ENCODE measurements at places on chromosomes 16 and 17.

DNA sequence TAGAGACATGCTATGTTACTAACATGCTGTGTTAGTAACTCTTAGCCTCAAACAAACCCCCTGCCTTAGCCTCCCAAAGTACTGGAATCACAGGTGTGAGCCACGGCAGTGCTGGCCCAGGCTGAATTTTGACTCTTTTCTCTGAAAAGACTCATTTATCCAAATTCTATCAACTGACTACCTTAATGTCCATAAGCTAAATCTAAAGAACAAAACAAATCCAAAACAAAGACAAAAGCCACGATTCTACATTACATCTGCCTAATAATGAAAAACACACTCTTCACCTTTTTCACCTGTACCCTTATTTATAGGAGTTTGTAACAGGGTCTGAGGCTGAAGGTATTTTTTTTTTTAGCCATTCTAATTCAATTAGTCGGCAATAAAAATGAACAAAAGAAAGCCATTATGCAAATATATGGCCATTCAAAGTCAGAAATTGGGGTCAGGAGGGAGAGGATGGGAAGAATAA, 432.5 kb downstream of the RBFOX1 start:
- no peak for DNase-seq

GRCh38 chr17:48592577-48592976, 1.0 kb downstream of the HOXB5 start:
- no peak for DNase-seq

- DNase-seq, result no peak
Measured at GRCh38 chr16:69166221-69166833, 20.6 kb upstream of the SNTB2 start.

DNA sequence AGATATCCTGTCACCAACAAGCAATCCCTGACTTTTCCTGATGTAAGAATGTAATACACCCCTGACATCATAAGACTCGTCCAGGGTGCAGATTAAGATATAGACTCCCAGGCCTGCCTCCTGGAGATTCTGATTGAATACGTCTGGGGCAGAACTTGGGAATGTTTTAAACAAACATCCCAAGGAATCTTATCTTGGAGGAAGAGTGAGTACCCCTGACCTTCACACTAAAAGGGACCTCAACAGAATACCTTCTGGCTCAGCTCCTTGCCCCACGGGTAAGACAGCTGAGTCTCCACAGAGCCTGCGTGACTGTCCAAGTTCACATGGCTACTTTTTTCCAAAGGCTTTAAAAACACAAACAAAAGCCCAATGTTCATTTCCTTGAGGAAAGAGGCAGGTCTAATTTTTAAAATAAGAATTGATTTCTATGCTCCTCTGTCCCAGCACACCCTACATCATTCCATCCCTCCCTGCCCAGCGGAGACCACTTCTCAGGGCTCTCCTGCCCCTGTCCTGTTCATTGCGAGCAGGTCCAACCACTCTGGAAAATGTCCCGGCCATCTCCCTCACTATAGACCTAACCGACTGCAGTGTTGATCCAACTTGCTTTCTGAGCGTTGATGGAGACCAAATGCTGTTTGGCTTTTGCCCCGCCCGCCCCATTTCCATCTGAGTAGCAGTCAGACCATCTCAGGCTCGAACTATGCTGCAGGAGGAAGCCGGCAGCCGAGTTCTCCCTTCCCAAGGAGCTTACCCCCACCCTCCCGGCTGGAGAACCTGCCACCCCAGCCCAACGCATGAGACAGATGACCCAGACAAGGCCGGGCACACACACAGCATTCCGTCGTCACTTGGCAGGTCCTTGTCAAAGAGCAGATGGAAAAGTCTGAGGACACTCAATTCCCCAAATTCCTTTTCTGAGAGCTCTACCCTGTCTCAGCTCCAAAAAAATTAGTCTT, 44.1 kb upstream of the MYH10 start:
- DNase-seq, result no peak

- DNase-seq, result no peak
Measured at GRCh38 chr16:79009896-79010295, 590.6 kb downstream of the MAF start.

DNA sequence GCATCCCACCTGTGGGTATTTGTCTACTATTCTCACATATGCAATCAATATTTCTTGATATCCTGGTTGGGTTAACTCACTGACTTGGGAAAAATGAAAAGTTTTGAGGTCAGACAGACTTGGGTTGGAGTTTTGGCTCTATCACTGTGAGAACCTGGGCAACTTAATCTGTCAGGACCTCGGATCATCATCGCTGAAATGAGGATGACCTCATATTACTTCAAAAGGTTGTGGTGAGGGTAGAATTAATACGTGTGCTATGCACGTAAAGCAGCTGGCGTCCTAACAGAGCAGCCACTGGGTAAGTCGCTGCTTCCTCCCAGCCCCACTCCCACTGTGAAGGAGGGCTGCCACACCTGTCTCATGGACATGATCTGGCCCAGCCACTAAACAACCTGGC, 57.3 kb downstream of the COG7 start:
- DNase-seq, result no peak

- DNase-seq, result no peak
Measured at GRCh38 chr16:83458612-83459011, 349.2 kb upstream of the HSBP1 start.

- no peak for DNase-seq
Measured at GRCh38 chr17:80826346-80826954, 165.2 kb upstream of the CHMP6 start.

DNA sequence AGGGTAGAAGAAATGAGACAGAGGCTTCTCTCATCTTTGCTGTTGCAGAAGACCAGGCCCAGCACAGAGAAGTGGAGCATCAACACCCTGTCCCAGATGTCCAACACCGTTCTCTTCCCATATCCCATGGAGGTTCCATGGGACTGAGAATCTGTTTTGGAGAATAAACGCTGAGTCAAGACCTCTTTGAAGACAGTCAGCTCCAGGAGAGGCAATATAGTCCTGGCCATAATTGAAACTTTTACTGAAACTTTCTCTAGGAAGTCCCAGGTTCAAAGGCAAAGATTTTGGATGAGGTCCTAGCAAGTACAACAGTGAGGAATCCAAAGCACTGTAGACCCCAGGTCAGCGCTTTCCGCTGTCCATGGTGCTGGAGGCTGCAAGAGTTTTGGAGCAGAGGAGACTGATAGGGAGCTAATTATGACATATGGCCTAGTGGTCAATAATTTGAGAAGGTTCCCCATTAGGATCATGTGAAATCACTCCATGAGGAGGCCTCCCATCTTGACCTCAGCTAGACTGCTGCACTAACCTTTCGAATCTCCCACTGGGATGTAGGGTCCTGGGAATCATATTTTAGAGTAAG, 36.0 kb downstream of the OSBPL7 start:
- peak; percentile 75 for DNase-seq

DNA sequence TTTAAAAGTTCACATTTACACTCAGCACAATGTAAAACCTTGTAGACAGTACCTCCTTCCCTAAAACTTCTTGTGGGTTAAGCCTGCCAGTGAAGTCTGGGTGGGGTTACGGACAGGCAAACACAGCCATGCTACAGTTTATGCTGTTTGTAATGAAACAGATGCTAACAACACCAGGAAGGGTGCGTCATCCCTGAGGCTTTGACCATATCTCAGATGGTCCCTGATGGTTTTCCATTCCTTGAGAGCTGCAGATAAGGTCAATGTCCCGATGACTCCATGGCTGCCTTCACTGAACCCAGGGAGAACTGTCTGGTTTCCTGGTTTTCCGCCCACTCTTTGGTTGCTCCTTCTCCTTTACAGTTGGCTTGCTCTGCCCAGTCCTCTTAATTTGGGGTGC, 29.1 kb downstream of the GAS7 start:
- no peak for DNase-seq

GRCh38 chr16:75947626-75948239, 221.4 kb upstream of the CPHXL start:
- DNase-seq, result no peak

DNA sequence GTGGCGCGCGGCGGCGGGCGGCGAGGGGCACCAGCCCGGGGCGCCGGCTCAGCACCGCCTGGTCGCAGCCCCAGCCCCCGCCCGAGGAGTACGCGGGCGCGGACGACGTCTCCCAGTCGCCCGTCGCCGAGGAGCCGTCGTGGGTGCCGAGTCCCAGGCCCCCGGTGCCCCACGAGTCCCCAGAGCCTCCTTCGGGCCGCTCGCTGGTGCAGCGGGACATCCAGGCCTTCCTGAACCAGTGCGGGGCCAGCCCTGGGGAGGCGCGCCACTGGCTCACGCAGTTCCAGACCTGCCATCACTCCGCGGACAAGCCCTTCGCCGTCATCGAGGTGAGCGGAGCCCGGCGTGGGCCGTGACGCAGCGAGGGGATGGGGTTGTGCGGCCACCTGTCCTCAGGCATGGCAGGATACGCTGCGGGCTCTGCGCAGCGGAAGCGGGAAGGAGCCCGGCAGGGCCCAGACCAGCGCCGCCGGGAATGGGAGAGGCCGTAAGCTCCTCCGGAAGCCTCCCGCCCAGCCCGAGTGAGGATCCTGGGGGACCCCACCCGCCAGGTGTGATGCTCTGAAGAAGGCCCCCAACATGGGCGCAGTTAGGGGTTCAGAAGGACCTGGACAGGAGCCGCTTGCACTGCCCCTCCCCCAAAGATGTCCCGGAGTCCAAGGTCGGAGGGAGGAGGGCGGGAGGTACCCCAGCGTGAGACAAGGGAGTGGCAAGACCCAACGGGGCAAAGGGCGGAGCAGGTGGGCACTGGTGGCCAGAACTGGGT, 522 bp downstream of the NAGS start:
- peak; percentile 36 for DNase-seq

- no peak for DNase-seq
Measured at GRCh38 chr16:75248142-75248535, 3.3 kb downstream of the BCAR1 start.

GRCh38 chr16:79401157-79401556, 199.4 kb downstream of the MAF start:
- no peak for DNase-seq

GRCh38 chr17:27257031-27257357, 36.9 kb upstream of the WSB1 start:
- no peak for DNase-seq

DNA sequence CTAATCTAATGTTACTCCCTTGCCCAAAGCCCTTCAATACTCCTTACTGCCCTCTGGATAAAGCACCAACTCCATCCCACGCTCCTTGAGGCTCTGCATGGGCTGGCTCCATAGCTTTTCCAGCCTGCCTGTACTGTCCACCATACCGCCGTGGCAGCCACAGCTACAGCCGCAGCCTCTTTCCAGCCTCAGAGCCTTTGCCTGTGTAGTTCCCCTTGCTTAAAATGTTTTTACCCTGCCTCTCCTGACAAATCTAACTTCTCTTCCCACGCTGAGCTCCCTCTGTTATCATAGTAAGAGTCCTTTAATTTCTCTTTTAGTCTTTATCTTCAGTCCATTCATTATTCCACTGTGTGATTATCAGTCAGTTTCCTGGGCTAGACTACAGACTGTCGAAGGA, 22.0 kb downstream of the TEX14 start:
- no peak for DNase-seq

DNA sequence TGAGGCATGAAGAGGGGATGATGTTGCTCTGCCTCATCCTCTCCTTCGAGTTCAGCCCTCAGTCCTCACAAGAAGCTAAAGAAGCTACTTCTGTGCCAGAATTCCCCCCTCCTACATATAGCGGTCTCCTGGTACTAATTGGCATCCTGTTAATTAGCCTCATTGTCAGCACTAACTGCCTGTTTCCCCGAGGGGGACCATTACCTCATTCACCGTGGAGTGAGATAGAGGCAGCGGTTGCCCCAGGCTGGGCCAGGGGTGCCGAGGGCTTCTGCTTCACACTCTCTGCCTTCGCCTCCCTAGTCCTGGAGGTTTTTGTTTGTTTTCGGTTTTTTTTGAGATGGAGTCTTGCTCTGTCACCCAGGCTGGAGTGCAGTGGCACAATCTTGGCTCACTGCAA, 5.7 kb upstream of the MINK1 start:
- peak; percentile 56 for DNase-seq

DNA sequence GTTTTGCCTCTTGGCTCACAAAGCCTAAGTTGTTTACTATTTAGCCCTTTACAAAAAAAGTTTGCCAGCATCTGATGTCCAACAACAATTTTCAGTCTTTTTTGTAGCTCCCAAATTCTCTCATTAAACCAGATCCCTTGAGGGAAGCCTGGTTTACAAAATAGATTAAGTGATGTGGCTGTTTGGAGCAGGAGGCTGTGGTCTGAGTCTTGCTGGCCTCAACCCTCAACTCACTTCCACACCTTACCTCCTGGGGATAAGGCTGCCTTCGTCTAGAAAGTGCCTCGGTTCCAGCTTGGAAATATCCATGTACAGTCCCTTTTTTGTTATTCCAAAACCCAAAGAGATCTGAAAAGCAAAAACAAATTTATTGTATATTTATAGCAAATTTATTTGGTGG, 138.4 kb downstream of the WWOX start:
- no peak for DNase-seq

DNA sequence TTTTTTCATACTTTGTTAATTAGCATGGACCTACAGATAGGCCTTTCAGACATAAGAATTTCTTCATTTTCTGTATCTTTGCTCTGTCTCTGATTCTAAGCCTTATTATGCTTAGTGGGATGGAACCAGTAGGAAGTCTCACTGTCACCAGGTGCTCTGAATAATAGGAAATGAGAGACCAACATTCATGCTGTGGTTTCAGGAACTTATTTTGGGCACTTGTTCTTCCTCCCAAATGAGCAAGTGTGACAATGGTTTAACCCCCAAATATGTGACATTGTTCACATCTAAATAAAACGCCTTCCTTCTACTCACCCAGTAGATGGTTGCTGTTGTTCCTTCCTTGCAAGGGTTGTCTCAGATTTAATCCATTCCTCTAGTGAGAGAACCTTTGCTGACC, 100.2 kb downstream of the SYCE1L start:
- DNase-seq, result no peak

DNA sequence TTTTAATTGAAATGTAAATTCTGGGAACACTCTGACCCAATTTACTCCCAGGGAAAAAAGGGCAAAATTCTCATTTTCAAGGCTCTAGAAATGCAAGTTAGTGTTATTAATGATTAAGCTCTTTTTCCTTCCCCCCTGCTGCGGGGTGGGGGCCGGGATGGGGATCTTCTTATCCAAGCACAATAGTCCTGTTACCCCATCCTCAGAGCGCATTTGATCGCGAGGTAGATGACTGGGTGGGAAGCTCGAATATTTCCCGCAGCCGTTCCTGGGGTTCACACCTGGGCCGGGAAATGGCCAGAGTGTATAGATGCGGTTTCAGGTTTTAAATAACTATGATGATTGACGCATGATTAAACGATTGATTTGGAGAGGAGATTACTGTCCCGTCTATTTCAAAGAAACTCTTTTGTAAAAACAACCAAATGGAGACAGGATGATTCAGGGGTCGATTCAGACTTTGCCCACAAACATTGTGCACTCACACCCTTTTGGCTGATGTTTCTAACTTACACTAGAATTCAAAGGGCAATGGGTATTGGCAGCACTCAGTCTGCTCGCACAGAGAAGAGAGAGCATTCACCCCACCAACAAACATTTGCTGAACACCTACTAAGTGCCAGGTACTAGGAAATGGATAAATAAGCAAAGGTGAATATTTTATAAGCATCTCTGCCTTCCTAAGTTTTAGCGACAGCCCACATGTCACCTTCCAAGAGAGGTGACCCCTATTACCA, 55.0 kb downstream of the SALL1 start:
- no peak for DNase-seq

GRCh38 chr17:81961087-81961511, at the start of gene NOTUM:
Gene NOTUM, minus strand, starts transcription at chr17:81961187. Its CDS starts 278 bp downstream, at chr17:81960909.
- DNase-seq, result peak; percentile 75

GRCh38 chr16:4814542-4815173, 12.2 kb upstream of the ROGDI start:
- DNase-seq, result peak; percentile 30
